ENCODE measurements at places on chromosomes 3 and 15.

GRCh38 chr3:101938262-101938847, 89.0 kb downstream of the NFKBIZ start:
- no peak for DNase-seq

DNA sequence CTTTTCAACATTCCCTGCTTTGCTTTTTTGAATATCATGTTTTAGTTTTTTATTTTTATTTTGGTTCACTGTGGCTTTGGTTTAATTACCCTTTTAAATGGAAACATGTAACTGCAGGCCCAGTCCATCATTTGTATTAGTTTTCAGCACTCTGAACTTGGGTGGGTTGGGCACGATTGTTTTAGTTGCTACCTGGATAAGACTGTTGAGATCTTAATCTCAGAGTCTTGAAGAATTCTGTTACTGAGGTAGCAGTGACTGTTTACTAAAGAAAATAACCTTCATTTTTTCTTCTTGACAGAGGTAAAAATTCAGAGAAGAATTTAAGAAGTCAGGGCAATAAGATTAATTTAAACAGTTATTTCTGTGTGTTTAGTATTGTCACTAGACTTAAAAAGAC, 15.2 kb downstream of the PLCL2 start:
- DNase-seq, result no peak

DNA sequence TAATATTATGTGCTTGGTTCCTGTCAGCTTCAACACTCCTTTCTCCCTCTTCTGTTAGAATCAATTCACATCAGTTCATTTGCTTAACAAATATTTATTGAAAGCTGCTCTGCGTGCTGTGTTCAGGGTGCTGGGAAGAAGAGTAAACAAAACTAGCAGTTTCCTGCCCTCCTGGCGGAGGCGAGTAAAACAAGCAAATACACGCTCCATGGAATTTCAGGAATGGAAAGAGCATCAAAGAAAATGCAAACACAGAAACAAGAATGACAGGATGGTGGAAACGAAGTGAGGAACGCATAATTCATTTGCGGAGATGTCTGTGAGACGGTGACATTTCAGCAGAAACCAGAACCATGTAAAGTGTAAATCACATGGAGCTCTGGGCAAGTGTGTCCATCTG, 49.4 kb upstream of the SPTSSB start:
- no peak for DNase-seq

- DNase-seq, result no peak
Measured at GRCh38 chr3:31248563-31248992, 284.1 kb upstream of the STT3B start.

DNA sequence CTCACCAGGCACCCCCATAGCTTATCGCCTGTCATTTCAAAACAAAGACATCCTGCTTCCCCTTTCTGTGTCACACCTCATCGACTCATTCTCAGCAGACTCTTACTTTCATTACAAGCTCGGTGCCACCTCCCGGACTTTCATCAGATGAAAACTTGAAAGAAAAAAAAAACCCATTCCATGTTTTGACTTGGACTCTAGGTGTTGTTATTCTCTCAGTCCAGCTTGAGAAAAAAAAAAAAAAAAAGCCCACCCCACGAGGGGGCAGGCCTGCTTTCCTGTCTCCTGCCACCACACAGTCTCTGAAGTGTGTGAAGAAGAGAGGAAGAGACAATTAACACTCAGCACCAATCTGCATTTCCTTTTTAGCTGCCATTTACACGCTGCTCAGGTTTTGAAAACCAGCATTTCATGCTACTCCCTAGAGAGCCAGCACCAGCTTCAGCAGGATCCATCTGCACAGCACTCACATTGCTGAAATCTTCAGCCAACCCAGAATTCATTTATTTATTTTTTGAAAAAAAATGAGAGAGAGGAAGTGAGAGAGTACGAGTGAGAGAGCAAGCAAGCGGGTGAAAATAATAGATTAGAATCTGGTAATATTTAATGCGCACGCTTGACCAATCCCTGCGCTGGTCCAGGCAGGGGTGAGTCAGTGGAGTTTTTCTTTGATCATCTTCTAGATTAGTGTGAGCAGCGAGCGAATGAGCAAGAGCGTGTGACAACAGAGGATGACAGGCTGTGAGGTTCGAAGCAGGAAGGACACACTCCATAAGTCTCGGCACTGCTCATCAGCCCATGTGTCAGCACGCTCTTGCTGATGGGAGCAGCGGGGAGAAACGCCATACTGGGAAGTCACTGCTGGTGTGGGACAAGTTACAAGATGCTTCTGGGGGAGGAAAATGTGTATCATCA, 23.5 kb downstream of the ZNF80 start:
- DNase-seq, result peak; percentile 31

DNA sequence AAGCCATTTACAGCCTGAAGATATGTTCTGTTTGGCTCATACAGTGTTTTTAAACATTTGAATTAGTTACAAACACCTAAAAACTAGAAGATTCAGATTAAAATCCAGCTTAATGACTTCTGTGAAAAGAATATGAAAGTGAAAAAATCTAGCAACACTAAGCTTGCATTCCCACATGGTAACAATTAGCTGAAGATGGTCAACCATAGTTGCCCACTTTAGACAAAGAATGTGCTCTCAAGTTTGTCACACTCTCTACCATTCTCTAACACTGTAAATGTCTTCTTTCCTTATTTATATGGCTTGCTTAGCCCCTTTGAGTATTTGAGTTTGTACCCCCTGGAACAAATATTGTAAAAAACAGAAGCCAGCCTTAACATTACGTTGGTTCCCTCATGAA, 32.7 kb downstream of the HDGFL3 start:
- DNase-seq, result no peak

DNA sequence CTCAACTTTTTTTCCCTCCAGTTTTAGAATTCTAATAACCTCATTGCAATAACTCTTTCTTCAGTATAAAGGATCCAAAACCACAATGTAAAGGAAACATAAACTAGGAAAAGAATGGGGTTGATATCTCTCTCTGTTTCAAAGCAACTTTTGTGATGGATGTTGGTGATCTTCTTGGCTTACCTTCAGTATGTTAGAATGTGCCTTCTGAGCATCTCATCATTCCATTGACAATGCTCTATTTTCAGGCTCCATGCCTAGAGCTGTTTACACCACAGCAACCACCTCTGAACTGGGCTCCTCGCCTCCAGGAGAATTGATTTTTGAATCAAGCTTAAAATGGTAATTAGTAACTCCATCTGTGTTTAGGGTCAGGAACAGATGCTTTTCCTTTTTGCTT, 6.6 kb downstream of the NLGN1 start:
- DNase-seq, result no peak

- no peak for DNase-seq
Measured at GRCh38 chr15:27707257-27707656, 391.9 kb downstream of the OCA2 start.

DNA sequence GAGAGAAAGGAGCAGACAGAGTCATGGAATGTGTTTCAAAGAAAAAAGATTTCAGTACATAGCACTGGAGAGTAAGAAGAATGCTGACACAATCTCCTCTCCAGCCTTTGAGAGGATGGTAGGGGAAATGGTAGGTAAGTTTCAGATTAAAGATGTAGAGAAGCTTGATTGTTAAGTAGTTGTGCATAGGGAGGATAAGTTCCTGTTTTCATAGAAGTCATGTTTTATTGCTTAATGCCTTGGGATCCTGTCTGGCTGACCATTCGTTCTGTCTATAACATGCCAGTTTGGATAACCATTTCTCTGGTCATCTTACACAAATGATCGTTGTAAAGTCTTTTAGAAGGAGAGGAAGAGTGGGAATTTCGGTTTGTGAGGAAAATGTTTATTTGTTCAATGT, 95.7 kb upstream of the IGSF10 start:
- no peak for DNase-seq

- DNase-seq, result no peak
Measured at GRCh38 chr3:52915294-52915693, 17.9 kb upstream of the STIMATE start.

GRCh38 chr3:11545186-11545851, 98.4 kb downstream of the VGLL4 start:
- DNase-seq, result no peak

- no peak for DNase-seq
Measured at GRCh38 chr3:186400662-186401061, 38.6 kb upstream of the DGKG start.

- no peak for DNase-seq
Measured at GRCh38 chr3:13236557-13237173, 163.4 kb upstream of the IQSEC1 start.

DNA sequence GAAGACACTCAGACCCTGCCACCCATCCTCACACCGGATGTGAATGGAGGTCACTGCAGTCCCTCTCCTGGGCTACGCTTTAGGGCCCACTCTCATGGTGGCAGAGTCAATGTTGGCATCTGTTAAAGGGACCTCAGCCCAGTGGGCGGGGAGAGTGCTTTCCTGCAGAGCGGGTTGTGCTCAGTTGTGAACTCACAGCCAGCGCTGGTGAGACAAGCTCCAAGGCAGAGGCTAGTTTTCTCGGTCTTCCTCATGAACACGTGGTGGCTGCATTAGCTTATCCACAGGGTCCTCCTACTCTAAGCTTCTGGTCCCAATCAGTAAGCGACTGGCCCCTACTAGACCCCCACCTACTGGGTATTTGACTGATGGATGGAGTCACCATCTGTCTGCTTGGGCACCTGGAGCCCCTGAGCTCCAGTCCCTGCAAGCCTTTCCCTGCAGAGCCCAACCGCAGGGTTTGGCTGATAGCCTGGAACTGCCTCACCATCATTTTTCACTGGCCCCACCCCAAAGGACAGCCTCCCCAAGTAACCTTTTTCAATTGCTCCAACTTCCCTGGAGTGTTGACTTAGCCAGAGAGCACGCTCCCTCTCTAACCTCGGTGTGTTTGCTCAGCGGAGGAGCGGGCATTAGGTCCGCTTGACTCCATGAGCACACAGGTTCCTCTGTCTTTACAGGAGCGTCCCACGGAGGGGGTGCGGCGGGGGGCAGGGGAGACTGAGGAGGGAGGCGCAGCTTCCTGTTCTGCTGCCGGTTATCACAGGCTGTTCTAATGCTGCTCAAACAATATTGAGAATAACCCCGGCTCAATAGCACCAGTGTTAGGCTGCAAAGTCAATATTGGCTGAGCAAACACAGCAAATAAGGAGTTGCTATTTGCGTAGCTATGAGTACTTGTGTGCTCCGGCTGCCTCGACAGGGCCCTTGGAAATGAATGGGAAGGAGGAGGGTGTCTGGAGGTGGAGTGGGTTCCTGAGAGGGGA, 141.7 kb downstream of the RPLP1 start:
- peak; percentile 9 for DNase-seq

- DNase-seq, result no peak
Measured at GRCh38 chr15:67547064-67547463, 4.6 kb downstream of the MAP2K5 start.

GRCh38 chr3:156465194-156465593, 89.7 kb downstream of the SSR3 start:
- DNase-seq, result no peak

GRCh38 chr15:91867581-91868026, 14.1 kb downstream of the SLCO3A1 start:
- DNase-seq, result no peak

DNA sequence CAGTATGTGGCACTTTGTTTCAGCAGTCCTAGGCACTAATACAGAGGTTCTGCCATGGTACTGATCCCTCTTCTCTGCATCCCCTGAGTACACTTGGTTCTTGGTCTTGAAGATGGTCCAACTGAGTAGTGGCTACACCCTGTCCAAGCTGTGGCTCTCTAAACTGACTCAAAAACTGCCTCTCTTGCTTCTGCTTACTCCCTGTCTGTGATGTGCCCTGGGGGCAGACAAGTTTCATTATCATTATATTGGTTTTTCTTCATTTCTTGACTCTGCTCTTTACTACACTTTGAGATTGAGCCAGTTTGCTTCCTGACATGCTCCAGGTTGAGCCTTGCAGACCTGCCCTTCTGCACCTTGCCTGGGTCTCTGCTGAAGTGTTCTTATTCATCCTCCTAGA, 18.9 kb upstream of the ST3GAL6 start:
- DNase-seq, result no peak

GRCh38 chr15:78415284-78415683, 22.7 kb upstream of the IREB2 start:
- no peak for DNase-seq

DNA sequence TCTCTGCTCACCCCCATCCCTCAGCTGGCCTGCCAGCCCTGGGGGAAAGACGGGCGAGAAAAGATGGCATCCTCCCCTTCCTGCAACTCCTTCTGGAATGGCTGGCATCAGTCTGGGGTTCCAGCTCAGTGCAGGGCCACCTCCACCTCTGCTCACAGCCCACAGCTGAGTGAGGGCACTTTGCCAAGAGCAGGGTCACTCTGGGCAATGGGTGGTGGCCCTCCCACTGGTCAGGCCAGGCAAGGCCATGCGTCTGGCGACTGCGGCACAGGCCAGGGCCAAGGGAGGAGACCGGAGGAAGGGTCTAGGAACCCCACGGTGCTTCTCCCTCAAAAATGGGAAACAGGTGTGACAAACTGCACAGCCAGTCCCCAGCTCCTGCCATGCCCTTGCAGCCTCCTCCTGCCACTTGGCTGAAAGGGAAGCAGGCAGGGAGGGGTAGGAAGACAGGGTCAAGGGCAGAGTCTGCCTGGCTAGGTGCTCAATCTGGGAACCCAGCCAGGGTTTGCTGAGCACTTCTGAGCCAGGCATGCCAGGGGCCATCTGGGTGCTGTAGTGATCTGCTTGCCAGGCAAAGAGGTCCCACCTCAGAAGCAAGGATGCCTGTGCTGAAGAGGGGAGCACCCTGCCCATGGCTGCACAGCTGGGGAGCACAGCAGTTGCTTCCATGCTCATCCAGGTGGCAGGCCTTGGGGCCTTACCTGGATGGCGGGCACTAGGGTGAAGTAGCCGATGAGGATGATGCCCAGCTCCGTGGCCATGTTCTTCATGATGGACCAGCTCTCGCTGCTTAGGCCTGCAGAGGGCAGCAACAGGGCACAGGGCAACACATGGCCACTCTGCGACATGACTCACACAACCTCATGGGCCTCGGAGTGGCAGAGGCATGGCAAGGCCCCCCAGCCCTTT, 41.2 kb downstream of the PTPN23 start:
- no peak for DNase-seq

DNA sequence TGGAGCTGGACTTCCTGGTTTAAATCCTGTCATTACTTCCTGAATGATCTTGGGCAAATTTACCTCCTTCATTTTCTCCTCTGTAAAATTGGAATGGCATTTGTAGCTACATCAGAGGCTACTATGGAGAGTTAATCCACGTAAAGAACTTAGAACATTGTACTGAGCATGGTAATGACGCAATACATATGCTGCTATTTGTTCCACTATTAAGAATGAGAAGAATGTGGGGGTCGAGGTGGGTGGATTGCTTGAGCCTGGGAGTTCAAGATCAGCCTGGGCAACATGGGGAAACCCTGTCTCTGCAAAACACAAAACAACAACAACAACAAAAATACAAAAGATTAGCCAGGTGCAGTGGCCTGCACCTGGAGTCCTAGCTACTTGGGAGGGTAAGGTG, 250.6 kb downstream of the RYR3 start:
- no peak for DNase-seq

DNA sequence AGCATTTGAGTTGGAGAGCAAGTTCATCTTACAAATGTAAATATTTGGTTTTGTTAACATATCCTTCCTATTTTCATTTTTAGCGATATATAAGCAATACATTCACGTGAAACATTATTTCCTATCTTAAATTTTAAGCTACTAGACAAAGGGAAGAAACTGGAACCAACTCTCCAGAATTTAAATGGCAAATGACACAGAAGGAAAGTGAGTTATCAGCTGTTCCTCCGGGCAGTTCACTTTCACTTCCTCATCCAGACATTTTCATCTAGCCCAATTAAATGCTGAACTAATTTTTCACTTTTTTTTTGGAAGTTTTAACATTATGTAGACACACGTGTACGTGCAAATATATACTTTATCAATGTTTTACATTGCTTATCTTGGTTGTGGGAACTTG, 58.7 kb downstream of the MORC1 start:
- DNase-seq, result no peak
